Large intestine (tissue), 12 donors: ENCODE measurements at places on chromosomes 3 and 15.

DNA sequence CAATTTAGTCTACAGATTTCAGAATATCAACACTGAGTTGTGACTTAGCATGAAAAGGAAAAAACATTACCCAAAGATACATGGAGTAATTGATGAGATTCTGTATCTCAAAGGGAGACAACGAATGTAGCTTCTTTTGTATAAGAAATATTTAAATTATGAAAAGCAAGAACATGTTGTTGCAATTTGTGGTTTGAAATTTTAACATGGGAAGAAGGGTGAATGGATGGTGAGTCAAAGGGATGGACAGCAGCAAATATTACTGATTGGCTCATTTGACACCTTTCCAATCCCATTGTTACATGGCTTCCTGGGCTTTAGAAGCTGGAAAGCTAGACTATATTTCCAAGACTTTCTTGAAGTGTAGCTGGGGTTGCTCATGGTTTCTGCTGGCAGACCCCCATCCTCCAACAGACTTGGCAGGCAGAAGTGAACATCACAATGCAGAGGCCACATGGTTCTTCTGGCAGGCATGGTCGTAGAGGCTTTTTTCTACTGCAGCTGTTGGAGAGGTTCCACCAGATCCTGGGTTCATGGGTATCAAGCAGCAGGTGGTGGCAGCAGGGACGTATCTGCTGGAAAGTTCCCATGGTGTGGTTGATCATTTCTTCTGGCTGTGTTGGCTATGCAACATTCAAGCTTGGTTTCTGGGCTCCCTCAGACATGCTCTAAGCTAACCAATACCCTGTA is 47.2 kb upstream of the KPNA4 start:
- no peak for DNase-seq

DNA sequence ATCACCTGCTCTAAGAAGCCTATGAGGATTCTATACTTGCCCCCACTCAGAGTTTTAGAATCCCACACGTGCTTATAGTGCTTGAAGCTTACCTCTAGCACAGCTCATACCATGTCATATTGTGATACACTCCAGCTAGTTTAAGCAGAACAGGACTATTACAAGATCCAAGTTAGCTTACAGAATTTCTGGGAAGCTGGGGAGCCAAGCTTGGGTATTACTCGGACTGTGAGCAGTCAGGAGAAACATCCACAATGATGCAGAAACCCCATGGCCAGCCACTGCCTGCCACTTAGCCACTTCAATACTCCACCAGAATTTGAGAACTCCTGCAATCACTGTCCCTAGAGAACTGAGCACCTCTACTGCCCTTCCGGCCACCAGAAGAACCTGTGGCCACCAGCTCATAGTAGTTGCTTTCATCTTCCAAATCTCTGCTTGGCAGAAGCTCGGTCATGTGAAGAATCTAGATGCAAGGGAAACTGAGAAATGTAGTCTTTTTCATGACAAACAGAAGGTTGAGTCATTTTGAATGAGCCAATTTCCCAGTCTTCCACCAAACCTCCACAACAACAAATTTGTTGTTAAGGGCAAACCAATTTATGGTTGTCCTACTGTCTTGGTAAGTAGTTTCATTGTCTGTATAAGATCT is 27.7 kb upstream of the SSR3 start:
- no peak for DNase-seq

DNA sequence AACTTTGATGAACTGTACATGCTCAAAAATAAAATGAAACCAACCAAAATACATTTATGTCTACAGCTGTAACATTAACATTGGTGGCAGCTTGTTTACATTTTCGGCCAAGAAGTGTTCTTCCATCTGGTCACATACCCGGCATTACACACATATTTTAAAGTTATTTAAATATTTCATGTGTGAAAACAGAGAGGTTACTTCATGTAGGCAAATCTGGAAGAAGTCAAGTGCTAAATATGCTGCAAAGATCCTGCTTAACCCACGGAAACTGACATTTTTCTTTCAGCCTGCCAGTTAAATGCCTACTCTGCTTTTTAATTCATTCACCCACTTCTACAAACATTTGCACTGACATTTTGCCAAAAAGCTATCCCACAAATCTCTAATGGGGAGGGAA is 69.7 kb downstream of the MB21D2 start:
- DNase-seq = no peak

DNA sequence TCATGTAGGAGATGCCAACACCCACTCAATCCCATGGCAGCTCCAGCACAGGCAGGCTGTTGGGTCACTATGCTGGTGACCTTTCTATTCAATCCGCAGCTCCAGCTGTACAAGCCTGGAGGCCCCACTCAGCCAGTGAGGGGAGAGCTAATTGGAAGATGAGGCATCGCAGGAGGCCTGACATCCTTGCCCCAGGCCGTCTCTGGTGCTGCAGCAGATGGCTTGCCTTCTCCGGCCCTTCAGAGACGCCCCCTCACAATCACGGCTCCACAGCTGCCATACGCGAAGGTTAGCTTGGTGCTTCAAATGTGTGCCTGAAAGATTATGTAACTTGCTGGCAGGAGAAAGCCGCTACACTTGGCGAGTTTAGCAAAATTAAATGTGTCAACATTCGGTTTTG is 104.2 kb upstream of the CLSTN2 start:
- DNase-seq = no peak

- no peak for DNase-seq
Observed at GRCh38 chr15:29276366-29276765, 6.7 kb upstream of the NSMCE3 start.

DNA sequence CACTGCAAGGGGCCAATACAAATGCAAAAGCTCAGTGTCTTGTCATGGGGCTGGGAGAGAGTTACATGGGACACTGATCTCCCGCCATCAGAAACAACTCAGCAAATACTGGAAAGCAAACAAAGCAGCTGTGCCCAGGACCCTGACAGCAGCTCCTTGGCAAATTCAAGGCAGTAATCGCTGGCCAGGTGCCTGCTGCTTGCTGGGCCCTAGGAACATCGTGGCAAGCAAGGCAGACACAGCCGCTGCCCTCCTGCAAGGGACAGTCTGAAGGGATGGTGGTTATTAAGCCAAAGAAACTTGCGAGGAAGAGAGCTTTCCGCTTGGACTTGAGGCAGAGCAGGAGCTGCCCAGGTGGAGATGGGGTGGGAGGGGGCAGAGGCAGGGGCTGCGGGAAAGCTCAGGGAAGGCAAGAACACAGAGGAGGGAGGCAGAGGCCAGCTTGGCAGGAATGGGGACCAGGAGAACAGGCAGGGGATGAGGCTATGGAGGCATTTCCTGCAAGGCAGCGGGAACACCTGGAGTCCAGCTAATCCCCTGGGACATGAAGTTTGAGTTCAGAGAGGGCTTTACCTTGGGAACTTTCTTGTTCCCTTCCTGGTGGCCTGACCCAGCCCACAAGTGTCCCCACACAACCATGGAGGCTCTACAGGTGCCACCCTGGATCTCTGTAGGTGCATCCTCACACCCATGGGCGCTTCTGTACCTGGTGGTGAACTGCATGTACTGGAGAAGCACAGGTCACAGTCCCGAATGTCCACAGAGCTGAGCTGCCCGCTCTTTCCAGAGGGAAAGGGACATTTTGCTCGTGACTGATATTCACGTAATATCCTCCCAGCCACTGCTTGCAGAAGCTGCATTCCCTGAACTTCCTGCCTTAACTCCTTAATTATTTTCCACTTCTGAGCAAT is 78.7 kb upstream of the ATP2B2 start:
- DNase-seq = no peak

DNA sequence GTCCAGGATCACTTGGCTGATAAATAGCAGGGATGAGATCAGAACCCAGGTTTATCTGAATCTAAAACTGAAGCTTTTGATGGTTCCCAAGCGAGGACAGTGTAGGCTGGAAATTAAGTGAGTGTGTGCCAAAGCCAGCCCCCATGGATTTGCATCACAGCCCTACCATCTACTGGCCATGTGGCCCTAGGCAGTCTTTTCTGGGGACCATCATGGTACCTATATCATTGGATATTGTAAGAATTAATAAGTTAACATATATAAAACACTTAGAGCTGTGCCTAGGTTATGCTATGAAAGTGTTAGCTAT is 32.8 kb upstream of the SSR3 start:
- no peak for DNase-seq

GRCh38 chr3:189630767-189631372 is 319 bp upstream of the TP63 start:
- no peak for DNase-seq

GRCh38 chr3:51708216-51708845 is 1.5 kb downstream of the GRM2 start:
- DNase-seq = no peak

DNA sequence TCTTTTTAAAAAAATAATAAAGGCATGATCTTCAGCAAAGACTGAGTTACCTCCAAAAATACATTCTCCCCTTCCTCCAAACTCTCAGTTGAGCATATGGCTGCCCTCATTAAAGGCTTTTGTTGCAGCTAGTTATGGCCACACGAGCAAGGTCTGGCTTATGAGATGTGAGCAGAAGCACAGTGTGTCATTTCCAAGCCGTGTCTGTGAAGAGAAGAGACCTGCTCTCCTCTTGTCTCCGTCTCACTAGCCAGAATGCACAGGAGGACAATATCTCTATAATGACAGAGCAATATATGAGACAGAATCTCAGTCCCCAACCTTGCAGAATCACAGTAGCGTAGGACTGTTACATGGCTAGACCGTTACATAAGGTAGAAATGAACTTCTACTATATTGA is 152.3 kb downstream of the MAGI1 start:
- no peak for DNase-seq

DNA sequence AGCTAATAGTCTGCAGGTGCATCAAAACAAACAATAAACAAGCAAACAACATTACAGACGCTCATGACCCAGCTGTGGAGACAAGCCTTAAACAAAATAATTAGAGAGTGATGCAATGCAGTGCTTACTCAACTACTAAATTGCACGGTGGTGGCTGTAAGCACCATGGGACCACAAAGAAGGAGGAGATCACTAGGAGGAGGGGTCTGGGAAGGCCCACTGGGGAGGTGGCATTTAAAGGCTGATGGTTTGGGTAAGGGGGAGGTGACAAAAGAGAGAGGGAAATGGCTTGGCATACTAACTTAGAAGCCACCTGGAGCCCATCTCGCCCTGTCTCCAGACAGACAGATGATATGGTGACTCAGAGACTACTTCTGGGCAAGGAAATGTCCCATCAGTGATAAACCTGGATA is 516.7 kb downstream of the FOXP1 start:
- peak; percentile 31 for DNase-seq

DNA sequence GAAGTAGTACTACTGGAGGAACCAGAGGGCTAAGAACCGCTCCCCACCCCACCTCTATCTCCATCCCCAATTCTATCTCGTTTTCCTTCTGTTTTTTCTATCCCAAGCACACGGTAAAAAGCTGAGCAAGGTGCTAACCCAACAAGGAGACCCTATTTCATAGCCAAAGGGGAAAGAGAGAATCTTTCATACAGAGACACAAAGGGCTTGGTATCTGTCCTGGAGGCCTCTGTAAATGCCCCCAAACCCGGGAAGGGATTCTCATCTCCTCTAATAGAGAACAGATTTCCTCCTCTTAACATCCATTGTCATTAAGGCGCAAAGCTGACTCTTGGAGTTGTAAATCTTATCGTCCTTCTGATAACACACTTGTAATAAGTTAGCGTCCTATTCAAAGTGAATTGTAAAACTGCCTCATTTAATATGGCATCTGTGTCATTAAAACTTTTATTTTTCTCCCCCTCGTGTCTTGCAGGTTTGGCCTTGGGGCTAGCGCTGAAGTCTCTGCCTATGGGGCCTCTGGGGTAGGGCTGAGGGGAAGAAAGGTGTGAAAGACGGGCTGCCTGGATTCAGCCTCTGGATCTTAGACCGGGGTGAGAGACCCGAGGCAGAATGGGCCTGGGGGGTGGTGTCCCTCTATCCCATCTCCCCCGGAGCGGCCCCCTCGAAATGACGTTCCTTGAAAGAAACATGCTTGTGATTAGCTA is 12.1 kb downstream of the NR2F2 start:
- DNase-seq = no peak

DNA sequence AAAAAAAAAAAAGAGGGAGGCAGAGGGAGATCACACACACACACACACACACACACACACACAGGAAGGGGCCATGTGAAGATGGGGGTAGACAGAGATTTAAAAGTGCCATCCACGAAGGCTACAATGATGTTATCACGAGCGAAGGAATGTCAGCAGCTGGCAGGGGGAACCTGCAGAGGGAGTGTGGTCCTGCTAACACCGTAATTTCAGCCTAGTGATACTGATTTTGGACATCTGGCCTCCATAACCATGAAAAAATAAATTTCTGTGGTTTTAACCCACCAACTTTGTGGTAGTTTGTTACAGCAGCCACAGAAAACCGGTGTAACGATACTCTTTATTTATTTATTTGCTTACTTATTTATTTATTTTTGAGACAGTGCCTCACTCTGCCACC is 76.0 kb downstream of the TMCO5A start:
- DNase-seq = no peak

GRCh38 chr3:174884776-174885568 is 25.8 kb downstream of the NAALADL2 start:
- no peak for DNase-seq

DNA sequence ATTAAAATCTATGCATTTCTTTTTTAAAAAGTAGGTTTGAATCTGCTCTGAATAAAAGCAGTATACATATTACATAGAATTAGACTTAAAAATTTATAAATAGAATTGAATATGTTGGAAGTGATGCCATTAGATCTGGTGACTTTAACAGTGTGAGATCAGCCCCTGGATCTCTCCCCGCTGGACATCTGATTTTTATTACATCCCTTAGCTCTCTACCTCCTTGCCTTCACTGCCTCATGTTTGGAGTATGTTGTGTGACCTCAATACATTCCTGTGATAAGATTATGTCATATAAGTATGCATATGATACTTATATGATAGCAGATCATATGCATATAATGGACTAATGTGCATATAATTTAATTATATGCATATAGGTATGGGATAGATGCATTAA is 643.4 kb upstream of the NR2F2 start:
- no peak for DNase-seq

GRCh38 chr15:47696351-47696750 is 21.0 kb upstream of the SEMA6D start:
- DNase-seq = no peak

DNA sequence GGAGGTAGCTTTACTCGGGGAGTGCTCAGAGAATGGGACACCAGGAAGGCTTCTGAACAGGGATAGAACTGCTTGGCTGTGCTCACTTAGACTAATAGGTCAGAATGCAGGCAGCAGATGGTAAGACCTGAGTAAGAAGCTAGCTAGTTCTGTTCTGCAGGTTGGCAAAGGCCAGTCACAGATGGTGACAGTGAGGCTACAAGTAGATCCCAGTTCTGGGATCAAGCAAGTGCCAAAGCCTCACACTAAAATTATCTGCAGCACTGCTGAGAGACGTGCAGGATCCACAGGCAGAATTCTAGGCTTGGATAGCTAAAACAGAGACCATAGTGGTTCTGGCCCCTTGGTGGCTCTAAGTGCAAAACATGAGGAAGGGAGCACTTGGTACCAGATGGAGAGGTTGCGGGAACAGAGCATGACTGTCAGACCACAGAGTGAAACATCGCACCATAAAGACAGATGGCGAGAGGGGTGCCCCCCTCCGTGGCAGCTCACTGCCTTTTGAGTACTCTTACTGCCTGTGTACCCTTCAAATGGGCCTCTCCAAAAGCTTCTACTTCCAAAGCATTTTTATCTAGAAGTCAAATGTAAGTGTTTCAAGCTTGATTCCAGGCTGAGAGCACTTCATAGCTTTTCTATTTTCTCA is 3.6 kb upstream of the GLCE start:
- no peak for DNase-seq

GRCh38 chr3:105904678-105905284 is 36.0 kb upstream of the CBLB start:
- no peak for DNase-seq
